Endodermal cell (in vitro differentiated cells): ENCODE measurements at places on chromosomes 1 and 21. TPM values are rescaled to one million over a fixed set of nuclear protein-coding genes. Genes with fewer than 3 reads are reported as not detected.

GRCh38 chr1:61081686-61082310 is 563 bp upstream of the NFIA start:
- peak overlapping the region; percentile 75 for H3K4me3 ChIP-seq
- no peak overlapping the region for H3K27ac ChIP-seq
- H3K36me3 ChIP-seq = no peaks in the 10 kb centered on the region
- peak; percentile 83 for DNase-seq
- peaks cover 76% of the 10 kb centered on the region for H3K27me3 ChIP-seq

GRCh38 chr1:59417406-59417805 is 120.5 kb downstream of the FGGY start:
- H3K27me3 ChIP-seq = no peaks in the 10 kb centered on the region
- no peaks in the 10 kb centered on the region for H3K36me3 ChIP-seq
- no peak overlapping the region for H3K4me3 ChIP-seq
- no peak for DNase-seq
- H3K4me1 ChIP-seq = no peaks in the 10 kb centered on the region

Gene NPR1
- 4.5 and 4.6 TPM in 2 replicates for total RNA-seq

Gene OVAAL
- total RNA-seq = not detected in 2 replicates

DNA sequence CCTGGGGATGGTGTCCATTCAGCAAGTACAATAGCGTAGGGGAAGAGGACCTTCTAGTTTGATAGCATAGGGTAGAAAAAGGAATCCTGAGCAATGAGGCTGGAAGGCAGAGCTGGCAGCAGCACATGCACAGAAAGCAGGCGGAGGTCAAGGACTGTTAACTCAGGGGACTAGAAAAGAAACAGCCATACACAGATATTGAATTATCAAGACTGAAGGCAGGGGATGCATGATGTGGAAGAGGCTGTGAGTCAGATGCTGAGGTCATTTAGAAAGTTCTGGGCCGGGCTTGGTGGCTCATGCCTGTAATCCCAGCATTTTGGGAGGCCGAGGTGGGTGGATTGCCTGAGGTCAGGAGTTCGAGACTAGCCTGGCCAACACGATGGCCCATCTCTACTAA is 65.6 kb downstream of the OPTC start:
- H3K4me1 ChIP-seq = peaks cover 7% of the 10 kb centered on the region
- H3K36me3 ChIP-seq = no peaks in the 10 kb centered on the region
- no peak for DNase-seq
- no peak overlapping the region for H3K27ac ChIP-seq
- no peaks in the 10 kb centered on the region for H3K27me3 ChIP-seq

Gene CD247
- 0.23 to 0.46 TPM in 2 of 3 replicates, not detected in the other for total RNA-seq

DNA sequence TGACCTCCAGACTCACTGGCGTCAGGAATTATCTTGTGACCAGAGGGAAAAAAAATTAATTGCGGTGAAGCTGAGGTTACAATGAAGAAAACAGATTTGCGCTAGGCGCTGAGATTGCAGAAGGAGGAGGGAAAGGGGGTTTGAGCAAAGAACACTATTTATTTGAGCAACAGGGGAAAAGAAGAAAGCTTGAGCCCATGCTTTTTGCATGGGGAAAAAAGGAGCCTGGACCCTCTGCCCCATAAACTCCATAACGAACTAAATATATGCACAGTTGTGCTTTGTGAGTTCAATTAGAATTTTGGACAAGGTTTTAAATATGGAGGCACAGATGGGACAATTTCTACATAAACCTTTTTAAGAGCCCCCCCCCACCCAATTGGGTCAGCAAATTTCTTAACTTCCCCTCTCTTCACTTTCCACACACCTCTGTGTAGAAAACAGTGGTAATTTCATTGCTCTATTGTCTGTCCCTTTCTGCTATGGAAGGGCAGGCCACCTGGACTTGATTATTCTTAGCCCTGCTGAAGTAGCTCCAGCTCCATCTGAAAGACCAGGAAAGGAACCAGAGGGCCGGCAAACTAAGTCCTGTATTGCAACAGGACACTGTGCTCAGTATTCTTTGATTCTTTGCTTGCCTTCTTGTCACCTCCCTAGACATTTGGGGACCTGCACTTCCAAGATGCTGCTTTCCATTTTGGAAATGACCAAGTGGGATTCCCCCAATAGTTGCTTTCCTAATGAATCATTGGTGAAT is 862 bp upstream of the ID3 start:
- H3K36me3 ChIP-seq = no peaks in the 10 kb centered on the region
- H3K27me3 ChIP-seq = no peaks in the 10 kb centered on the region
- peaks cover 32% of the 10 kb centered on the region for H3K4me1 ChIP-seq
- H3K27ac ChIP-seq = peak overlapping the region; percentile 90

Gene GJA9
- total RNA-seq = not detected in 2 replicates

- H3K4me1 ChIP-seq = no peaks in the 10 kb centered on the region
- H3K36me3 ChIP-seq = no peaks in the 10 kb centered on the region
- no peak overlapping the region for H3K4me3 ChIP-seq
- no peaks in the 10 kb centered on the region for H3K27me3 ChIP-seq
- no peak for DNase-seq
Measured at GRCh38 chr1:107450899-107451664, 310.2 kb downstream of the NTNG1 start.

- DNase-seq = no peak
- no peaks in the 10 kb centered on the region for H3K36me3 ChIP-seq
- peaks cover 9% of the 10 kb centered on the region for H3K27me3 ChIP-seq
- H3K4me3 ChIP-seq = no peak overlapping the region
Measured at GRCh38 chr1:78652019-78652560, 2.5 kb downstream of the IFI44 start.

Gene IRF6
- total RNA-seq = 18.2 to 40.6 TPM (median 20.9 TPM) in 3 replicates

DNA sequence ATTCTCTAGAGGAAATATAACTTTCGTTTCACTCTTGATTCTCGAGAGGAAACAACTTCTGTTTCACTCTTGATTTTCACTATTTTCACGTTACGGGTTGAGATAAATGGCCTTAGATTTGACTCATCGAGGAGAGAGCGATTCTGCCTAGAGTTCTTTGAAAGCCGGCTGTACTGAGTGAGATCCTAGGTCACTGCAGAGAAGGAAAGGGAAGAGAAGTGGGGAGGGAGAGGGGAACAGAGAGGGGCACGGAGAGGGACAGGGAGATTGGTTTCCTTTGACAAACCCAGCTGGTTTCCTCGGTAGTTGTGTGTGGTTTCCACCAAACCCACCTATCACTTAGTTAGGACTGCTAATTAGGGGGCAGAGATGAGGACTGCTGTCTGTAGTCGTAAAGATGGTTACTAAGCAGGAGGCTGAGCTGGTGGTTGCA is 21.6 kb upstream of the GPR137B start:
- H3K4me1 ChIP-seq = no peaks in the 10 kb centered on the region
- H3K36me3 ChIP-seq = no peaks in the 10 kb centered on the region
- no peak for DNase-seq
- H3K27ac ChIP-seq = no peak overlapping the region

DNA sequence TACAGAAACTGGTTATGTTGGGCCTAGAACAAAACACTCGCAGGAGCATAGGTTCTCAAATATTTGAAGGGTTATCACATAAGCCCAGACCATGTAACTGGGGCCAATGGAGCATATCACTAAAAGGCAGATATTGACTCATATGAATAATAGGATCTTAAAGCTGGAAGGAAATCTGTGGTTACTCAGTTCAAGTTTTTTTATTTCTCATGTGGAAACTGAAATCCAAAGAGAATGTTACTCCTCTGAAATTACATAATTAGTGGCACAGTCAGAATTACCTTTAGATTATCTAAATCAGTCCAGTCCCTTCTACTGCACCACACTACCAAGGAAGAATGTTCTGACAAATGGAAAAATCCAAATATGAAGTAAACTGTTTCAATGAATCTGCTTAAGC is 12.0 kb downstream of the SLAMF8 start:
- no peak overlapping the region for H3K27ac ChIP-seq
- DNase-seq = no peak
- H3K27me3 ChIP-seq = peaks cover 22% of the 10 kb centered on the region
- no peak overlapping the region for H3K4me3 ChIP-seq
- no peaks in the 10 kb centered on the region for H3K36me3 ChIP-seq
